Activated T-helper 9 cell treated with anti-CD3 and anti-CD28 coated beads, Interleukin-2, amount 50 U/mL, for 16 hours (primary cell): ENCODE measurements at places on chromosomes 7 and 10.

- no peak for DNase-seq
Measured at GRCh38 chr7:130356121-130356875, 11.7 kb downstream of the CPA5 start.

DNA sequence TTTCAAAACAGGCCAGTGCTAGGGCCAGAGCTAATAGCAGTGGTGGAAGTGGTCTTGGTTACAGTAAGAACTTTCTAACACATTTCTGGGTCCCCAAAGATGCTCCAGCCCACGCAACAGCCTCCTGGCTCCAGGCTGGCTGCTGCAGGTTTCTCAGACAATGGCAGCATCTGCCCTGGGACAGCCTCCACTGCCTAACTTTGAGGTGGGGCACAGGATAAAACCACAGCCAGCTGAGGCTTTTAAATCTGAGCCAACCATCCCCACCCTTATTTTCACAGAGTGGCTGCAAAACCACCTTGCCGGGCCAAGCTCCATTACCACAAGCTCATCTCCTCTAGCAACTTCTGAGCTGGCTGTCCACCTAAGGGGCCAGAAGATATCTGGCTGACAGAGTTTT, 84.8 kb downstream of the FAM53B start:
- no peak for DNase-seq

- no peak for DNase-seq
Measured at GRCh38 chr7:7553386-7553785, 13.3 kb upstream of the MIOS start.

DNA sequence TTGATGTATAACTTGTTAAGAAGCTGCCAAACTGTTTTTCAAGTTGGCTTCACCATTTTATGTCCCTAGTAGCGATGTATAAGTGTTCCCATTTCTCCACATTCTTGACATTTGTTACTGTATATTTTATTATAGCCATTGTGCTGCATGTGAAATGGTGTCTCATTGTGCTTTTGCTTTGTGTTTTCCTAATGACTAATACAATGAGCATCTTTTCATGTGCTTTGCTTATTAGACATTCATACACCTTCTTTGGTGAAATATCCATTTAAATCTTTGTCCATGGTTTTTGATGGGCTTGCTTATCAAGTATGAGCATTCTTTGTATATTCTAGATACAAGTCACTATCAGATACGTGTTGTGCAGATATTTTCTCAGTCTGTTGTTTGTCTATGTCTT, 203.0 kb downstream of the CCSER2 start:
- no peak for DNase-seq

DNA sequence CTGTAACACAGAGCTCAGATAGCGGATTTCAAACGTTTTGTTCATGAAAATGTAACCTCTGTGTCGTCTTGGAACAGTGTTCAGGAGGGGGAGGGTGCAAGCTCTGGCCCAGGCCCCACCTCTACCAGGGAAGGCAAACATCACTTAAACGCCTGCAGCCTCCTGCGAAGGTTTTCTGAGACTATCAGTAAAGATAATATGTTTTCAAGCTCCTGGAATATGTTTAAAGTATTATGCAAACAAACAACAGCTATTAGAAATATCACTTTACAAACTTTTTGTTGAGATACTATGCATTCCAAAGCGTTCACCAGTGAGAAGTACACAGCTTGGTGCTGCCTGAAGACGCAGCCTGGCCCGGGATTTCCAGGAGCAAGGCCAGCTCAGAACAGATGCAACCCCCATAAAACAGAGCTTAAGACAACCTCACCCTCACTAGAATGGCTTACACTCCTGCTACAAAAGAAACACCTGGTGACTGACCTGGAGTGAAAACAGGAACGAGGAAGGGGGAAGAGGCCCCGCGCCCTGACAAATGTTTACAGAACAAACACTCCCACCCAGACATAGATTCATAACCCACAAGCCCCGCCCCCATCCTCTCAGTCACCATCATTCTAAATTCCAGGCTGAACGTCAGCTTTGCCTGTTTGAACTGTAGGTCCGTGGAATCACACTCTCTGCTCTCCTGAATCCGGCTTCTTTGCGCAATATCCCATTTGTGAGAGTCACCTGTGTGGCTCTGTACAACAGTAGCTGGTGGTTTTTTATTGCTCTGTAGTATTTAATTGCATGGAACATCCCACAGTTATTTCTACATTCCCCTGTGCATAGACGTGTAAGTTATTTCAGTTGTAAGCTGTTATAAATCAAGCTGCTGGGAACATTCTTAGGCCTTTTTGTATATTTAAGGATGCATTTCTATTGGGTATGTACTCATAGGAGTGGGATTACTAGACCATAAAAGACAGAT, 155.0 kb downstream of the PTPRN2 start:
- DNase-seq: no peak

DNA sequence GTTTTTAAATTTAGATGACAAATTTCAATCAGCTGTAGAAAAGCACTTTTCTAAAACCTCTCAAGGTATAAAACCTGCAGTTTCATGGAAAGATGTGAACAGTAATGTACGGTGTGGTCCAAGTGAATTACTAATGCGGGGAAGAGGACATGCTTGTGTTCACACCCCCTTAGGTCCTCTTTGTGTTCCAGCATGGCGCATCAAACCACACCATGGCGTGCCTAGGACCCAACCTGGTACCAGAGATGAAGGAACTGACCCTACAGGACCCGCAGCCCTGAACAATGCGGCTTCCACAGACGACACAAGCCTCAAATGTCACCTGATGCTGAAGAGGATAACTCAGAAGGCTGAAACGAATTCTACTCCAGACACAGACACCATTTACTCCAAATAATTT, 81.3 kb upstream of the GPR22 start:
- no peak for DNase-seq

DNA sequence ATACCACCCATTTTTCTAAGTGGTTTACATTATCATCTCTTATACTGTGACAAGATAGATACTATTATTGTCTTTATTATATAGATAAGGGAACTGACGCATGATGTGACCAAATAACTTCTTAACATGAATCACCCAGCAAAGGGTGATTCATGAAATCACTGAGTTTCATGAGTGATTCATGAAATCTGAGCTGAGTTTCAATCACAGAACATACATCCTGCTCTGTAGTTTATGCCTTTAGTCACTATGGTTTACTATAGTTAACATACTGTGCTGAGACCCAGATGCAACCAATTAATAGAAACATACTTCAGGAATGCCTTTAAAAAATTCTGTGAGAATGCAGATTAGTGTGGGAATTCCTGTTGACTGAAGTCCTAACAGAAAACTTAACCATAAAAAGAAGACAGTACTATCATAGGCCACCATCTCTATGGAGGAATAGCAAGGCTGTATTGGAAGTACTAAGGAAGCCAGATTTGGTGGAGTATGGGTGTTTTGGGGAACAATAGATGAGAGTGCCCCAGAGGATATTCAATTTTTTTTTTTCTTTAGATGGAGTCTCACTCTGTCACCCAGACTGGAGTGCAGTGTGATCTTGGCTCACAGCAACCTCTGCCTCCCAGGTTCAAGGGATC, 43.1 kb upstream of the SEMA3A start:
- no peak for DNase-seq

- no peak for DNase-seq
Measured at GRCh38 chr10:7704071-7705016, 1.2 kb downstream of the ITIH2 start.

DNA sequence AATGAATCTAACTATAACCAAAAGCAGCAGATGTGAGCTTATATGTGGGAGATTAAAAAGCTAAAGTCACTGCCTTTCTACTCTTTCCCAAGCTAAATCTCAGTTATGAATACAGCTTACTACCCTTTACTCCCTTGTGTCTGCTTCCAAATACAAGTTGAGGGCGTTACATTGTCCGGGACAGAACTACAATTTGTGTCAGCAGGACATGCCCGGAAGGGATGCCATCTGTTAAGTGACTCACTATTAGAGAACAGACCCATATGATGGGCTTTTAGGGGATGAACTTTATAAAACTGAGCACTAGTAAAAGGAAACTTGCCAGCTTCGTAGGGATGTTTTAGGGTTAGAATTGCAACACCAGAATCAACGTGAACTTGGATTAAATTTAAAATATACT, 299.7 kb upstream of the CSTF2T start:
- no peak for DNase-seq

GRCh38 chr10:20454331-20454730, 442.8 kb downstream of the NEBL start:
- no peak for DNase-seq

DNA sequence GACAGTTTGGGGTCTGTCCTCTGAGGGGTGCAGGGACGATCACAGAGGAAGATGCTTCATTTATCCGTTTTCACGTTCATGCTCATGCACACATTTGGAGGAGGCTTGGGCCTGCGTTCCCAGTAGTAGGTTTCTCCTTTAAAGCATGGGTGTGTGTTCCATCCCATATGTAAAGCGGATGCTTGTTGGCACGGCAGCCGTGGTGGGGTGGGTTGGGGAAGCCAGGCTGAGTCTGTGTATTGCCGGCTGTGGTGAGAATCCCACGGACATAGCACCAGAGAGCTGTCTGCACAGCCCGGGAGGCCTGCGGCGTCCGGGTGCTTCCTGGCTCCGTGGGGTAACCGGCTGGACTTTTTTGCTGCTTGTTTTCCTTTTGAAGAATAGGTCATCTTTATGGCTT, 440 bp downstream of the JAKMIP3 start:
- DNase-seq: no peak

- no peak for DNase-seq
Measured at GRCh38 chr10:71039551-71039950, 151.2 kb upstream of the PCBD1 start.

GRCh38 chr10:23193435-23194074, 1.4 kb downstream of the PTF1A start:
- DNase-seq: no peak
